Diencephalon (tissue), 1 donor: ENCODE measurements at places on chromosomes 3 and 15. TPM values are rescaled to one million over a fixed set of nuclear protein-coding genes. Genes with fewer than 3 reads are reported as not detected.

IL20RB gene
- total RNA-seq: 0.92 TPM

VGLL4 gene
- 90.4 TPM for total RNA-seq

FOXL2 gene
- total RNA-seq: 0.46 TPM

RAB5A gene
- total RNA-seq: 147 TPM

STRIT1 gene
- total RNA-seq: 2.1 TPM

GRAMD1C gene
- total RNA-seq: 10.8 TPM

EEFSEC gene
- 8.1 TPM for total RNA-seq

OR5H14 gene
- total RNA-seq: not detected

NRROS gene
- 0.92 TPM for total RNA-seq

MESP2 gene
- 0.92 TPM for total RNA-seq

PLA2G4D gene
- under 0.01 TPM for total RNA-seq

SPINK8 gene
- not detected for total RNA-seq

MYZAP gene
- total RNA-seq: 3.2 TPM

PCSK6 gene
- total RNA-seq: 17.8 TPM

PPM1L gene
- total RNA-seq: 78.7 TPM

ACP3 gene
- 1.2 TPM for total RNA-seq

CSPG5 gene
- 206 TPM for total RNA-seq

PDIA5 gene
- 6.7 TPM for total RNA-seq

CHST2 gene
- total RNA-seq: 55.8 TPM

SAMMSON gene
- total RNA-seq: 0.23 TPM

UROC1 gene
- not detected for total RNA-seq

LDHAL6B gene
- total RNA-seq: not detected
